ENCODE measurements at places on chromosomes 16 and 17.
A peak's percentile ranks its signal among the peaks of the same experiment; 100 is the strongest.

DNA sequence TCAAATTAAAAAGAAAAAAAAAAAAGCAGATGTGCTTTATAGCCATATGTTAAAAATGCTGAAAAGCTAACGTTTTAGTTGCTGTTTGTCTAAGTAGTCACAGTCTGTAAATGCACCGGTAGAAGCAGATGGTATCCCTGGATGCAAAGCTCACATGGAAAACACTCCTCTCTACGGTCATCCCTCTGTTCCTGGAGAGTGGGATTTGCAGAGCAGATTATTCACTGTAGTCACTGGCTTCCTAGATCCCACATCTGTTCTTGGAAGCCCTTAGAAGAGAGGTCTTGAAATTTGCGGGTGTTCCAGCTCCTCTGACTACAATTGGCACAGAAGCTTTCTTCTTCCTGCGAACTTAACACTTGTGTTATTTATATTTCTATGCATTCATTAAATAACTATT is 186.6 kb downstream of the PMP22 start:
- DNase-seq = no peak

- DNase-seq = peak; percentile 61
Observed at GRCh38 chr17:61314368-61315078, 85.1 kb upstream of the TBX2 start.

DNA sequence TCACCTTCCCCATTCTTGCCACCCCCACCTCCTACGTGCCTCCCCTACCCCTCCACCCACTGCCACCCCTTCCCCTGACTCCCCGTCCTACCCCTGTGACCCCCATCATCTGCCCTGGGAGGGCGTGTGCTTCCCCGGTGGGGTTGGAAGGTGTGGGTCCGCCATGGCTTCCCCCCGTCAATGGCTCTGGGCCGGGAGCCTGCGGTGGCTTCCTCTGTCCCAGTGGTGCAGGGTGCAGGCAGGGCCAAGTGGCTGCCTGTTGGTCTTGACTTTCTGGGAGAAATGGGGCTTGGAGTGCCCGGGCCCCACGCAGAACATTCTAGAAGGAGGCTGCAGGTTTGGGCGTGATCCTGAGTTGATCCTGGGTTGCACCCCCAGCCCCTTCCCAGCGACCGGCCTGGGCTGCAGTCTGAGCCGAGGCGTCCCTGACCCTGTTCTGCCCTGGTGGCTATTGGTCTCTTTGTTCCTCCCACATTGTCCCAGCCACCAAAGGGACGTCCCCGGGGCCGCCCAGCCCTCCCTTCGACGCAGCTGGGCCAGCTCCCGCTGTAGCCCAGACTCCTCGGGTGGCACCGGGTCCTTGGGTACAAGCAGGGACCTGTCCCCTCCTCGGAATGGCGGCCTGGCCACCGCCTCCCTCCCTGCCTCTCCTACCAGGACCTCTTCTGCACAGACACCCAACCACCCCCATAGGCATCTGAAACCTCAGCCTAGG is 25.7 kb downstream of the GSE1 start:
- DNase-seq = no peak

GRCh38 chr17:19492141-19492540 is 41.5 kb upstream of the SLC47A1 start:
- DNase-seq = no peak

GRCh38 chr16:70687102-70687511 is 1.3 kb upstream of the MTSS2 start:
- no peak for DNase-seq

DNA sequence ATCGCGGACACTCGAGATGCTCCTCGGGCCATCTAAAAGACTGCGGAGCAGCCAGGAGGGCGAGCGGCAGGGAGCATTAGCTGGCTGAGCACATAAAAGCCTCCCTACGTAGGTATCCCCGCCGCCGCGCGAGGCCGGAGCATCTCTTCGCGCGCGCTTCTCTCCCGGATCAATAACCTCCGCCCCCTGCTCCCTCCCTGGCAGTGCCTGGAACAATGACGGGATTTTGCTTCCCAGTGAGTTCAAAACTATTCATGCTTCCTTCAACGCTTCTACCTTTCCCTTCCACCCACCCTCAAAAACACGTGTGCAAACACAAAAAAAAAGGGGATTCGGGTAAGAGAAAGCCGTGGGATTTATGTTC is 984 bp downstream of the CENPV start:
- peak; percentile 59 for DNase-seq

All from cerebellar cortex (tissue), 1 donor.